Progenitor cell of endocrine pancreas (in vitro differentiated cells): ENCODE measurements at places on chromosomes 7 and 10. TPM values are rescaled to one million over a fixed set of nuclear protein-coding genes. Genes with fewer than 3 reads are reported as not detected.

- peak overlapping the region; percentile 95 for H3K27ac ChIP-seq
- peaks cover 31% of the 10 kb centered on the region for H3K4me1 ChIP-seq
- DNase-seq: no peak
- peaks cover 3% of the 10 kb centered on the region for H3K36me3 ChIP-seq
- no peaks in the 10 kb centered on the region for H3K27me3 ChIP-seq
- H3K4me3 ChIP-seq: peak overlapping the region; percentile 79
Measured at GRCh38 chr10:100970076-100970913, 991 bp downstream of the SEMA4G start.

DNA sequence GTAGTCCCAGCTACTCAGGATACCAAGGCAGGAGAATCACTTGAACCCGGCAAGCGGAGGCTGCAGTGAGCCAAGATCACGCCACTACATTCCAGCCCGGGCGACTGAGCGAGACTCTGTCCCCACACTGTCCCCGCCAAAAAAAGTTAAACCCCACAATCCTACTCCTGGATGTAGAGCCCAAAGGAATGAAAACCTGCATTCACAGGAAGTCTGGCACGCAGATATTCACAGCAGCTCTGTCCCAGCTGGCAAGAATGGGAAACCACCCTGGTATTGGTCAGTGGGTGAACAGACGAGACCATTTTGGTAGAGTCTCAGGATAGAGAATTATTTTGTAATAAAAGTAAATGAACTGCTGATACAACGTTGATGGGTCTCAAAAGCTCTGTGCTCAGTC is 225.2 kb downstream of the MAD1L1 start:
- no peak overlapping the region for H3K4me3 ChIP-seq
- no peak for DNase-seq
- no peaks in the 10 kb centered on the region for H3K27me3 ChIP-seq
- H3K36me3 ChIP-seq: peaks cover 4% of the 10 kb centered on the region
- no peak overlapping the region for H3K27ac ChIP-seq

- no peak for DNase-seq
- peaks cover 7% of the 10 kb centered on the region for H3K27me3 ChIP-seq
- H3K36me3 ChIP-seq: no peaks in the 10 kb centered on the region
- H3K4me3 ChIP-seq: no peak overlapping the region
Measured at GRCh38 chr7:94398841-94399240, 4.1 kb downstream of the COL1A2 start.

GRCh38 chr10:26881600-26882331 is 21.0 kb upstream of the ABI1 start:
- H3K27ac ChIP-seq: no peak overlapping the region
- H3K27me3 ChIP-seq: peaks cover 23% of the 10 kb centered on the region
- no peaks in the 10 kb centered on the region for H3K36me3 ChIP-seq
- DNase-seq: no peak

DNA sequence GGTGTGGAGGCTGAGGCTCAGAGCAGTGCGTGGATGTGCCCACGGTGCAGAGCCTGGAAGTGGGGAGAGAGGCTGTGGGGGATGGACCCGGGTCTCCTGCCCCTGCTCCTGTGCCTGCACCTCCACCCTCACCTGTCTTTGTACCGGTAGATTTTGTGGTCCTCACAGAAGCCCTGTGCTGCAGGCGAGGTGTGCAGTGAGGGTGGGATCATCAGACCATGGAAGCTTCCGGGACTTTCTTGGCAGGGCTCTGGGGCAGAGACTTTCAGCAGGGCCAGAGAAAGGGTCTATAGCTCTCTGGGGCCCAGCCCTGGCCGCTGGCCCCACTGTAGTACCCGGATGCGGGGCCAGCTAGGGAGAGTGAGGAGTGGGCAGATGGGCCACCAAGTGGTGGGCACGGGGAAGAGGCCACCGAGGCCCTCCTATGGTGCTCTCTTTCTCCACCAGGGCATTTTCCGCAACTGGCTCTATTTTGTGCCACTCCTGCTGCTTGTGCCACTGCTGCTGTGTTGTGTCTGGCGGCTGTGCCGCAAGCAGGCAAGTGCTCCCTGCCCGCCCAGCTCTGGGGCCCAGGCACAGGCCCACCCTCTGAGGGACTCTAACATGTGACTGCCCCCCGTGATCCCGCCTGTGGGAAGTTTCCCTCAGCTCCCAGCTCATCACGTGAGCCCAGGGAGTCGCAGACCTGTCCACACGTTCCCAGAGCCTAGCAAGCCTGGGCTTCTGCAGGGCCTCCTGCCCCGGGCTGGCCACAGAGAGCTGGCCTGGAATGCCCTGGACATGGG is 22.1 kb downstream of the ANTXRL start:
- peaks cover 15% of the 10 kb centered on the region for H3K27me3 ChIP-seq
- DNase-seq: no peak
- no peaks in the 10 kb centered on the region for H3K36me3 ChIP-seq
- H3K27ac ChIP-seq: no peak overlapping the region

DNA sequence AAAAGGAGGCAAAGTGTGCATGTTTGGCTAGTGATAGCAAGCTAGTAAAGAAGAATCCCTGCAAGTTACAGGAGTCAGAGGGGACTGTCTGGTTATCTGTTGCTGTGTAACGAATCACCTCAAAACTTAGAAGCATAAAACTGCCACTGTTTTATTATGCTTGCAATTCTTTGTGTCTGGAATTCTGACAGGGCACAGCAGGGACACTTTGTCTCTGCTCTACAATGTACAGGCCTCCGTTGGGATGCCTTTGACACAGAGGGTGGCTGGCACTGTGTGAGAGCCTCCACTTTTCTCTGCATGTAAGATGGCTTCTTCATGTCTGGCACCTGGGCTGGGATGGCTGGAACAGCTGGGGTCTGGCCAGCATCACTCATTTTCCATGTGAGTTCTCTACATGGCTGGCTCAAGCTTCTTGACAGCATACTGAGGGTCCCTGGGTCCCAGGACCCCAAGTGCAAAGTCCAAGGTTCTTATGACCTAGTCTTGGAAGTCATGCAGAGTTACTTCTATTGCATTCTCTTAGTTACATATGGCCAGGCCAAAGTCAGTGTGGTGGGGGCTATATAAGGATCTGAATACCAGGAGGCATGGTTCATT is 276.9 kb downstream of the RPS24 start:
- H3K27ac ChIP-seq: no peak overlapping the region
- H3K4me1 ChIP-seq: peaks cover 7% of the 10 kb centered on the region
- H3K27me3 ChIP-seq: peaks cover 15% of the 10 kb centered on the region
- DNase-seq: no peak
- H3K36me3 ChIP-seq: no peaks in the 10 kb centered on the region
- no peak overlapping the region for H3K4me3 ChIP-seq

AS3MT gene
- 20.2 and 26.9 TPM in 2 replicates for total RNA-seq

SSC4D gene
- 7.4 and 10.7 TPM in 2 replicates for total RNA-seq

FAM237B gene
- not detected in 2 replicates for total RNA-seq

MYH16 gene
- not detected in 2 replicates for total RNA-seq

FEZF1 gene
- total RNA-seq: not detected in 2 replicates
